ENCODE measurements at places on chromosomes 12 and 14.

- no peak for DNase-seq
Measured at GRCh38 chr14:59160506-59160905, 28.0 kb upstream of the DAAM1 start.

DNA sequence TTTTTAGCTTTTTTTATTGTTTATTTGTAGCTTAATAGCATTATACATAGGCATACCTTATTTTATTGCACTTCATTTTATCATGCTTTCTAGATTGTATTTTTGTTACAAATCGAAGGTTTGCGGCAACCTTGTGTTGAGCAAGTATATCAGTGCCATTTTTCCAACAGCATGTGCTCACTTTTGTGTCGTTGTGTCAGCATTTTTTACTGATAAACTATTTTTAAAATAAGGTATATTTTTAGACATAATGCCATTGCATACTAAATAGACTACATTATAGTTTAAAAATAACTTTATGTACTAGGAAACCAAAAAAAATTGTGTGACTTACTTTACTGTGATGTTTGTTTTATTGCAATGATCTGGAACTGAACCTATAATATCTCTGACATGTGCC, 56.2 kb upstream of the RESF1 start:
- DNase-seq, result no peak

DNA sequence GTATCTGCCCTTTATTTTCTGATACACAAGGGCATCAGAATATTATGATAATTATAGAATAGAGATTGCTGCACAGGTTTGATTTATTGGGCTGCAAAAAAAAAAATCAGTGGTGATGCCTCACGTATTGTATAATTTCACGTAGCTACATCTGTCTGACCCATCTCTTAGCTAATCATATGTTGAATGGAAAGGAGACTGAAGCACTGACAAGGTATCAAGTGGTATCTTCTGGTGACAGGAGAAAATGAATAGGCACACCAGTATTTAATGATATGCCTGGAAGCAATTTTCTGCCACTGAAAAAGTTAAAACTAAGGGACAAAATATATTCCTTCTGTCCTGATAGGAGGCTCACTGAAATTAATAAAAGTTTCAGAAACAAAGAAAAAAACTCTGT, 837.2 kb upstream of the FBXO33 start:
- no peak for DNase-seq

GRCh38 chr14:32637582-32637981, 301.1 kb upstream of the NPAS3 start:
- DNase-seq, result no peak

- DNase-seq, result no peak
Measured at GRCh38 chr14:45112896-45113781, 21.1 kb downstream of the FKBP3 start.

GRCh38 chr12:112907415-112908157, 824 bp downstream of the OAS1 start:
- no peak for DNase-seq
